ENCODE measurements at places on chromosomes 2 and 18.

DNA sequence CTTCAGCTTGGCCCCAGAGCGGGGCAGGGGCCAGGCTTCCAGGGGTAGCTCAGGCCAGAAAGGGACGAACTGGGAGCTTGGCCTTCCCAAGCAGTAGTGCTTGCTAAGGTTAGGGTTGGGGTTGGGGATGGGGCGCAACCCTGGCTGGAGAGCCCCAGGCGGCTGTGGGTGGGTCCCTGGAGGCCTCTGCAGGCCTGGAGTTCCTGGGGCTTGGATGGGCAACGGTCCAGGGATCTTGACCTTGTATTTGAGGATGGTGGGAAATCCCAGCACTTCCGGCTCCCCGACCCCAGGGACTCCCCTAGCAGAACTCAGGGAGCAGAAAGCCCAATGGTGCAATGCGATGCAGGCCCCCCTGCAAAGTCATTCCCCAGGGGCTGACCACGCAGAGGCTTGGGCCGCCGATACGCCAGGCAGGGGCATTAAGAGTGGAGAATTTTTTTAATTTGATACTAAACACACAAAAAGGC is 12.6 kb upstream of the MLPH start:
- DNase-seq: no peak

- DNase-seq: no peak
These were observed 2168.6 kb upstream of the PIK3C3 start for GRCh38 chr18:39786477-39786876.

GRCh38 chr2:173874894-173875237 is 90.3 kb downstream of the SP3 start:
- no peak for DNase-seq

- DNase-seq: no peak
These were observed 17.7 kb downstream of the NFATC1 start for GRCh38 chr18:79413426-79413825.

DNA sequence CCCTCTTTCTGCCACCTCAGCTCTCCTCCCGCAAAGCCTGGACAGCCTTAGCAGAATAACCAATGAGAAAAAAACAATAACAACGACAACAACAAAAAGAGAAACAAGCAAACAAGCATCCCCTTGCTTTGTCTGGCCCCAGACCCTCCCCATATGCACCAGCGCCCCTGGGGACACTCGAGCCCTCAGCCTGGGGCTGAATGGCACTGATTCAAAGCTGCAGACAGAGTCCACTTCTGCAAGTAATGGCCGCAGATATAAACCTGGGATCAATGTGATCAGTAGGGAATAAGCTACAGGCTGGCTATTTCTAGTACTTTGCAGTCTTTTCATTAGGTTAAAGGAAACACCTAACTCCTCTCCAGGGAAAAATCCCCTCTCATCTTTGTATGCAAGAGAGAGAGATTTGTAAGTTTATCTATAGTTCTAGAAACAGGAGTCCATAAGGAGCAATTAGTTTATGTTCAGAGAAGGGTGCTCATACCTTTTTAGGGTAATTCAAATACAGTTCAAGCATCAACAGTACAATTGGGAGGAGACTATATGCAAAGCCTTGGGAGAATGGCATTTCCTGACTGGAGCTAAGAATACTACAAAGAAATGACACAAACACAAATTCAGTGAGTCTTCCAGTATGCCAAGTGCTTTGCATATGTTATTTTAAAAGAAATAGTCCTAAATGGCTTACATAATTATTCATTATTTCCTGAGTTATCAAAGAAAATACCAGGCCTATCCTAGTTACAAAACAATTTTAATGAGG is 122.3 kb upstream of the DDX18 start:
- no peak for DNase-seq

GRCh38 chr18:79043288-79043687 is 25.9 kb upstream of the ATP9B start:
- peak; percentile 30 for DNase-seq
